ENCODE measurements at places on chromosomes 3 and 15. TPM values are rescaled to one million over a fixed set of nuclear protein-coding genes. Genes with fewer than 3 reads are reported as not detected.

- ATAC-seq = no peak
Measured at GRCh38 chr15:90887037-90887481, 2.8 kb downstream of the FES start.

GRCh38 chr3:53189276-53189675 lies 28.3 kb downstream of the PRKCD start:
- ATAC-seq = no peak

GRCh38 chr15:76752549-76752948 lies 152.6 kb downstream of the SCAPER start:
- ATAC-seq = peak; percentile 97

GRCh38 chr15:48370460-48370859 lies 39.2 kb downstream of the DUT start:
- no peak for ATAC-seq

DNA sequence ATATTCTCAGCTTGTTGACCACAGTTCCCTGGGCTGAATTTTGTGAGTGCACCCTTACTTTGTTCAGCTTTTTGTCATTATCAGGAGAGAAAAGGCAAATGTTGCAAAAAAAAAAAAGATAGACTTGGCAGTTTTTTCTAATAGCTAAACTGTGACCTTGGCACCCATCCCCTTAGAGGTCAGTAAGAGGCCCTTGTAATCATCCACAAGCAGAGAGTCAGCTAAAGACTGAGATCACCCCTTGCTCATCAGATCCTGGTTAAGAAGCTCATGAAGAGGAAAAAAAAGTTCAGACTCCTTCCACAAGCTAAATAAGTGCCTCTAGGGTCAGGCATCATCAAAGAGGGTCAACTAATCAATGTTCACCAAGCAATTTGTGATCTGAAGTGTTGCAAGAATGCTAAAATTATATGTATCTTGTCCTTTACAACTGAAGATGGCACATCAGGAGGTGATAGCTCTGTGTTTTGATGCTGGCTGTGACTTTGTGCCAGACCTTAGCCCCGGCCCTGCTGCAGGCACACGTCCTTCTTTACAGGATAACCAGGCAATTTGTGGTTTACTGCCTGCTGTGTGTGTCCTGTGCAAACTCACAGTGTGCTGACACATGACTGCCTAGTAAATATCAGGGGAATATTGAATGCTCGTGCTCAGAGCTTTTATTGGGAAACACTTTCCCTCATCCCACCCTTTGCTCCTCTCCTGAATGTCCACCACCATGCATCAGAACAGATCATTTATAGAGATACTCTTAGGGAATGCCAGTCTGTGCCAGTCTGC lies 262.9 kb downstream of the IL5RA start:
- no peak for ATAC-seq

DNA sequence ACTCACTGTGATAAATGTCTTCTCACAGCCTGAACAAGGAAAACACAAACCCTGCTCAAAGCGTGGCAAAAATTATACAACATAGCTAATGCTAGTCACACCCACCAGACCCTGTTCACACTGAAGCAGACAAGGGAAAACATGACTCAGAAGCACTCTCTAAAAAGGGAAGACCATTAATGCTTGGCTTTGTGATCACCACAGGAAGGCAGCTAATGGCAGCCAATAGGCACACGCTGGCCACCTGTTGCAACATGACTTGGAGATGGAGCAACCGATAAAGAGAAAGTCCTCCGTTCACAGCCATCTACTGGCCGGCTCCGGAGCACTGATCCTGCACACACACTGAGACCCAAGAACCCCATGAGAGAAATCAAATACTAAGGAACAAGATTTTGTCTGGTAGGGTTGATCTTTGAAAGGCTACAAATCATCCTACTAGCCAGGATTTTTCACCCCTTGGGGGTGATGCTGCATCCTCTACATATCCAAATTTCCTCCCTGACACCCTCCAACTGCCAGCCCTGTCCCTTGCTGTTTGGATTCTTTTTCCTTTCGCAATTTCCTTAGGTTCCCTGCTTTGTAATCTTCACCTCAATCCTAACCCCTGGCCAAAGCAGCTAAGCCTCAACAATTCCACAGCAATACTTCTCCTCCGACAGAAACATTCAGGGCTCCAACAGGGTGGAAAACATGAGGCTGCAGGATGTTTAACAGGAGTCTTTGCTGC lies 3.2 kb downstream of the ZXDC start:
- ATAC-seq = no peak

GRCh38 chr3:13620776-13621365 lies 71.9 kb downstream of the FBLN2 start:
- ATAC-seq = no peak

- peak; percentile 66 for ATAC-seq
Measured at GRCh38 chr15:67146875-67147381, 81.5 kb downstream of the SMAD3 start.

DNA sequence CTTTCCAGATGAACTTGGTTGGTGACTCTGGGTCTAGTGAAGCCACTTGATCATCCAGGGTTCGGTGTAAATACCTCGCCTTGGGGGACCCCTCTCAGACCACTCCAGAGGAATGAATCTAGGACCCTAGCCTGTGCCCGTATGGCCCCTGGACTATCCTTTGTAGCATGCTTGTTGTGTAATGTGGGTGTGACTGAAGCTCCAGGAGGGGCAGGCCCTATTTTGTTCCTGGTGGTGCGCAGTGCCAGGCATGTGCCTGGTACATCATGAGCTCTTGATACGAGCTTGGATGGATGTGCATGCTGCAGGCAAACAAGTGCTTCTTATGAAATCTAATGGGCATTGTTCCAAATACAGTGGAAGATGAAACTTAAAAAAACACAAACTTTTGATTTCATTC lies 82.8 kb downstream of the EBLN2 start:
- ATAC-seq = no peak

DNA sequence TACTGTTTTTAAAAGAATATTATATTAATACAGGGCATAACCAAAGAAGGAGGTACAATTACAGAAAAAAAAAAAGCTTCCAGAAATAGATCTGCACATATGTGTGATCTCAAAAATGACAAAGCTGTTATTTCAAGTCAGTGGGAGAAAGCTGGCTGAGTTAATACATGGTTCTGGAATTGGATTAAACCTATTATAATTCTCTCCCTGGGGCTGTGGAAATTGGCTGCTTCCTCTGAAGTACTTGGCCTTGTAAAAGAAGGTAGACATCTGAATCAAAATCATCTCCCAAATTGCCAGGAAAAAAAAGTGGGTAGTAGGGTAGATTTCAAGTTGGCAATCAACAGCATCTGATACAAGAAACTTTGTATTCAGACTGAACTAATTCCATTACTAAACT lies 723.9 kb upstream of the ALCAM start:
- ATAC-seq = no peak

DNA sequence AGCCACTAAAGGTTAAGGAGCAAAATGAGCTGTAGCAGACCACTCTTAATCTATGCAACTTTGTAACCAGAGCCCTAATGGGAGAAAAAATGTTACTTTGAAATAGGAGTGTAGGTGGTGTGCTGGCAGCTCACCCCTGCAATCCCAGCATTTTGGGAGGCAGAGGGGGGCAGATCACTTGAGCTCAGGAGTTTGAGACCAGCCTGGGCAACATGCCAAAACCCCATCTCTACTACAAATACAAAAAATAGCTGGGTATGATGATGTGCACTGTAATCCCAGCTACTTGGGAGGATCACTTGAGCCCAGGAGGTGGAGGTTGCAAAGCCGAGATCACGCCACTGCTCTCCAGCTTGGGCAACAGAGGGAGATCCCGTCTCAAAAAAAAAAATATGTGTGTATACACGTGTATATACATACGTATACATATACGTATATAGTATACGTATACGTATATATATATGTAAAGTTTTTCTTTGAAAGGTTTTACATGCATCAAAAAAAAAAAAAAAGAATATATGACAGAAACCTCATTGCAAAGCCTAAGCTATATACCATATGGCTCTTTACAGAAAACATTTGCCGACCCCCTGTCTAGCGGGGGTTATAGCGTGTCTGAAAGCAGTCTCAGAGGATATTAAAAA lies 15.7 kb downstream of the CAPN7 start:
- ATAC-seq = no peak

- ATAC-seq = no peak
Measured at GRCh38 chr15:25789211-25789610, 73.9 kb downstream of the ATP10A start.

GRCh38 chr15:100898661-100899462 lies 19.2 kb downstream of the ALDH1A3 start:
- ATAC-seq = no peak

DNA sequence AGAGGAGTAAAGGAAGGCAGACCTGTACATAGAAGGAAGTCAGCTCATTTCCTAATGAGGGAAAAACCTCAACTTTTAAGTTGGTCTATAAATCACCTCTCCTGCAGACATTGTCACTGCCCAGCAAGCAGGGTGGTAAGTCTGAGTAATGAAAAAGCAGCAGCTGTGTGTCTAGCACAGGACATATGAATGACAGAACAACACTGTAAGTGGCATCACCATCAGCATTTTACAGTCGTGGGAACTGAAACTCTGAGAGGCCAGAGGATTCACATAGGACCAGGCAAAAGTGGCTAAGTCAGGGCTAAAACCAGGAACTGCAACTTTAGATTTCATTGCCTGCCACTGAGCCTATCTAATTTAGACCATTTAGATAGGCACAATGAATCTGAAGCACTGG lies 235.6 kb downstream of the CLSTN2 start:
- ATAC-seq = no peak

GRCh38 chr3:171688002-171688401 lies 122.3 kb downstream of the PLD1 start:
- no peak for ATAC-seq

GRCh38 chr3:16370872-16371740 lies 106.1 kb downstream of the OXNAD1 start:
- ATAC-seq = peak; percentile 73

- no peak for ATAC-seq
Measured at GRCh38 chr15:43541785-43542184, 24.4 kb downstream of the MAP1A start.

BOC gene
- not detected for total RNA-seq

SMAD6 gene
- total RNA-seq = 0.19 TPM

TUBGCP4 gene
- total RNA-seq = 41.3 TPM

BFSP2 gene
- 1.0 TPM for total RNA-seq

GOLGA8S gene
- total RNA-seq = 0.08 TPM

CEP19 gene
- total RNA-seq = 3.7 TPM

OIP5 gene
- 9.2 TPM for total RNA-seq

GRAMD2A gene
- 0.50 TPM for total RNA-seq

SYNPR gene
- not detected for total RNA-seq

MKRN3 gene
- 0.29 TPM for total RNA-seq

IL1RAP gene
- 29.2 TPM for total RNA-seq

All from activated T-helper 17 cell treated with anti-CD3 and anti-CD28 coated beads, Interleukin-2, amount 50 U/mL, for 72 hours (primary cell).